ENCODE measurements at places on chromosomes 2 and 18.

GRCh38 chr2:39039072-39039471, 81.8 kb downstream of the SOS1 start:
- no peak for DNase-seq

GRCh38 chr2:181662287-181662686, 5.4 kb upstream of the CERKL start:
- DNase-seq, result no peak

- peak; percentile 2 for DNase-seq
Measured at GRCh38 chr18:11937874-11938478, 29.9 kb upstream of the MPPE1 start.

DNA sequence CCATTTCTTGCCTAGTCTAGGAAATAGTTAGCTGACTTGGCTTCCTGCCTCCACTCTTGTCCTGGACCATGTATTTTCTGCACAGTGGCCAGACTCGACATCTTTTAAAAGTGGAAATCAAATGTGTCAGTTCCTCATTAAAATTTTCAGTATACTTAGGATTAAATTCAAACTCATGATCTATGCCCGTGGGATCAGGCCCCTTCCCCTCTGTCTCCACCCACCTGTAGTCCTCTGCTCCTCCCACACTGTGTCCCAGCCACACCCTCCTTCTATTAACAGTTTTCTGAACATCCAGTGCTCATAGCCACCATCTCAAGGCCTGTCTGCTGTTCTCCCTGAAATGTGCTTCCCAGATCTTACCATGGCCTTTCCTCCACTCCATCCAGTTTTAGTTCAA, 13.3 kb downstream of the ARHGAP25 start:
- DNase-seq, result no peak

DNA sequence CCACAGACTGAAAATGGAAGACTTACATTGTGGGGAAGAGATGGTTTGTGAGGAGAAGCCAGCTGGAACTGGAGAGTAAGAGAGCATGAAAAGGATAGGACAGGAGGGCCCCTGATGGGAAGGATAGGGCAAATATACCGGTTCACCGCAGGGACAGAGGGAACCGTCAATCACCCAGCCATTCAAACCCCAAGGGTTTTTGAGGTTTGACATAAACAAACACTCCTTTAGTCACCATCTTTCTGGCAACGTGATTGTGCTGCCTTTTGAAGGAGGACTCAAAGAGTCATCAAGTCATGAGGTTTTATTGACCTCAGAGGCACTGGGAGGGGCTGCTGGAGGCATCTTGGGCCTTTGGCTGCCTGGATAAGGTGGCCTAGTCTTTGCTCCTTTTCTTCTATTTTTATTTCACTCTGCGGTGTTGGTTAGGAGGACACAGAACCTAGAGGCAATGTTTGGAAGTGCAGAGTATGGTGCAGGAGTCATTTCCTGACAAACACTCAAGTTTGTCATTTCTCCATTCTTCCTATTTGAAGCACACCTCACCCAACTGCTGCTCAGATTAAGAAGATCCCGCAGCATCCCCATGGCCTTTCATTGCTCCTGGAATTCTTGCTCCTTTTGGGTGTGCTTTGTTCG, 487.3 kb upstream of the SPRED2 start:
- DNase-seq, result no peak

- DNase-seq, result no peak
Measured at GRCh38 chr2:202135091-202135874, 62.2 kb downstream of the KIAA2012 start.

DNA sequence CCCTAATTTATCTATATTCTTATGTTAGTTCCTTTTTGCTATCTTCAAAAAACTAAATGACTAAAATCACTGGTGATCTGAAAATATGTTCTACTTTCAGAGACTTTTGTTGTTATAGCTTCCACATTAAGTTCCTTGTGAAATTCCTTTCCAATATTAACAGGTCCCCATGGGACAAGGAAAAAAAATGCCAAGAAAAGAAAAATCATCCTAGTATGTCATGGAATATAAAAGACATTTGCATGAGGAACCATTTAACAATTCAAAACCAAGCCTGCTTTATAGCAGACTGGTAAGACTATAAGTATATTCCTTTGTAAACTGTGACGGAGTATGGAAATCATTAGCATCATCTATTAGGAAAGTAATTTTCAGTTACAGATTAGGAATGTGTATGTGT, 48.1 kb downstream of the COBLL1 start:
- DNase-seq, result no peak

GRCh38 chr2:200765139-200765951, 46.4 kb upstream of the BZW1 start:
- DNase-seq, result no peak

DNA sequence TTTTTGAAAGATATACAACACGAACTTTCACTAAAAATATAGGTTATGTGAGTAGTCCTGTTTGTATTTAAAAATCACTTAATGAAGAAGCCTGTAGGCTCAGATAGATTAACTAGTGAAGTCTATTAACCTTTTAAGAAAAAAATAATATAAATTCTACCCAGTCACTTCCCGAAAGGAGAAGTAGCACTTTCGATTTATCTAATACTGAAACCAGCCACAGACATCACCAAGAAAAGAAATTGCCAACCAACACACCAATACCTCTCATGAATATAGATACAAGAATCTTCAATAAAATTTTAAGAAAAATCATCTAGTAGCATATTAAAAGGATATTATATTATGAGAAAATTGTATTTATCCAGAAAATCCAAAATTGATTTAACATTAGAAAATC, 160.5 kb downstream of the GALNT13 start:
- no peak for DNase-seq

DNA sequence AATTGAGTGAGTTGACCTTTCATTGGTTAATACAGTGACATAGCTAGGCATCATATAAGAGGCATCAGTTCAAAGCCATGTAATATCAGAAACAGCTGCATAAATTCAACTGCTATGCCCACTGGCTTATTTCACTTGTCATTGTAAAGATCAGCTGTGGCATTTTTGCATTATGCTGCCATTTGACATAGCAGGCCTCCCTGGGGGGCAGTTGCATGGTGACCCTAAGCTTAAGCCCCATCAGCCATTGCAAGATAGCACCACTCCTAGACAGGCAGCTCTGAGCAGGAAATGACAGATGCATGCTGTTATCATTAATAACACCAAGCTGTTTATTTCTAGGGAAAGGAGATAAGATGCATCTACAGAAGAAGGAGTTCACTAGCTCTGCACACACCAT, 233.4 kb upstream of the CNTNAP5 start:
- DNase-seq, result no peak

- DNase-seq, result no peak
Measured at GRCh38 chr2:242015108-242016065, 145.9 kb downstream of the RTP5 start.

- DNase-seq, result no peak
Measured at GRCh38 chr18:5969989-5970403, 74.7 kb upstream of the TMEM200C start.

GRCh38 chr18:55272510-55273243, 313.4 kb upstream of the CCDC68 start:
- DNase-seq, result no peak

DNA sequence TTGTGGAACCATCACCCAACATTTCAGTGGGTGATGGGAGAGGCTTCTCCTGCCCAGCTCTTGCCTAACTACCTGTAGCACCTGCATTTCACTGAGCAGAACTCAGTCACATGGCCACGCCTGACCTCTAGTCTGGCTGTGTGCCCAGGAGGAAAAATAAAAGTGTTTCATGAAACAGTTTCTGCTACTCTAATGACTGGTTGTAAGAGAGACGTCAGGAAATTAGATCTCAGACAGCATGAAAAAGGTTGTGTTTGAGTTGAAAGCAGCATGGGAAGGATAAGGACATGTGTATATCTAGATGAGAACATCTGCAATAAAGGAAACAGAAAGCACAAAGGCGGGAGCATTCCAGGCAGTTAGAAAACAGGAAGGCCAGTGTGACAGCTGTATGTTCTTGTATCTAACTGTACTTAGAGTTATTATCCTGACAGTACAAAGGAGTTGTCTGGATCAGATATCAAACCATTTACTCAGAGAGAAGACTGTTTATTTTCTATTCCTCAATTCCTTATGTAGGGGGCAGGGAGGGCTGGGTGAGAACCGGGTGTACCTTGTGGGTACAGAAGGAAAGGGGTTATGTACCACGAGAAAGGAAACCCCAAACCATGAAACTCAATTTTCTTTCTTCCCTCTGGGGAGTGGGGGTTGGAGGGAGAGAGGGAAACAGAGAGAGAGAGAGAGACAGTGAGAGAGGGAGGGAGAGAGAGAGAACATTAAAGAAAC, 307.4 kb upstream of the VWC2L start:
- DNase-seq, result no peak

DNA sequence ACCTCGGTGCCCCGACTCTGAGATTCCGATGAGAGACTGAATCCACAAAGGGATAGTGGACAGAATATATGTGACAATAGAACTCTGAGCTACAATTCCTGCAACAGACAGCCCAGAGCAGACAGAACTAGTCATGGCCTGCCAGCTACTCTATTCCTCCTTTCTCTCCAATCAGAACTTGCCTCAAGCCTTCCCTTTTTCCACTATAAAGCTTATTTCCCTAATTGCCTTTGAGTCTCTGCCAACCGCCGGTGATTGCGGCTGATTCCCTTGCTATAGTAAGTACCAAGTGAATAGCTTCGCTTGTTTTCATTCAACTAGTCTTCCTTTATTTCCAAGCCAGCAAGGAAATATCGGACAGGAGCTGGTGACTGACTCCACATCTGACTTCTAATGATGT, 96.8 kb downstream of the DSC3 start:
- peak; percentile 79 for DNase-seq

GRCh38 chr2:199543606-199544172, 86.0 kb upstream of the SATB2 start:
- no peak for DNase-seq

DNA sequence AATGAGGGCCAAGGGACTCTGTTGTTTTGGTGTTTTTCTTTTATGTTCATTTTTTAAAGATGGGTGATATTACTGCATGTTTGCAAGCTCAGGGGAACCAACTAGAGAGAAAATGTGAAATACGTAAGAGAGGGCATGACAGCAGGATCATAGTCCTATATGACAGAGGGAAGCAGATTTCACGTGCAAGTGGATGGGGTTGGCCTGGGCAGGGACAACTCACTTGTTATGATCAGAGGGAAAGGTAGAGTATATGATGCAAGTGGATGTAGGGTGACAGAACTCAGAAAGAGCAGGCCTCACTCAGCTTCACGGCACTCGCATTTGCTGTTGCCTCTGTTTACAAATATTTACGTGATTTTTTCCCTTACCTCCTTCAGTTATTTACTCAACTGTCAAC, 67.0 kb downstream of the OLA1 start:
- DNase-seq, result no peak

- DNase-seq, result no peak
Measured at GRCh38 chr18:43312891-43313290, 35.6 kb upstream of the SYT4 start.

DNA sequence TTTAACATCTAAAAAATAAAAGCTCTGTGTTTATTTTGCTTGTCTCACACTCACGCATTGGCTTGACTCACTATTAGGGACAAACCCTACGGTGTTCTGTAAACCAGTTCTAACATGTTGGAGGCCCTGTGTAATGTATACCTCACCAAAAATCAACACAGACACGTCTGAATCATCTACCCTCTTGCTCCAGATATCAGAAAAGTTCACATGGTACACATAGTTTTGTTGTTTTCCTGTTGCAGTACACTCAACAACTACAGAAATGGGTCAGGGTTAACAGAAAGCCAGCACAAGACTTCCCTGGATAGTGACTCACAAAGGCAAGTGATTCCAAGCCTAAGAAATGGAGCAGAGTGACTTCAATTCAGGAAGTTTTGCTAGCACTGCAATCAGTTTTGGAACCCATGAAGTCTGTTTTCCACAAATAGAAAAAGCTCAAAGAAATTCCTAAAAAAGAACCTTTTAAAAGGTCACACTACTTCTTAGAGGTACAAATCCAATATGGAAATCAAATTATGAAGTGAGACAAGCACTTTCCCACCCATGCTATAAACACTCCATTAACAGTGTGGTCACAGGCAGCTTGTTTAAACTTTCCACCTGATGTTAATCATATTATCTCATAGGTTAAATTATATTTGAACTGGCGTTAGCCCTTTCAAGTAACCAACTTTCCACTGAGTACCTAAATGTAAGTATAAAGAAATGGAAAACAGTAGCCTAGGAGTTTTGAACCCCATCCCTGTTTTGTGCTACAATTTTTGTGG, 87.4 kb downstream of the GAREM1 start:
- no peak for DNase-seq

GRCh38 chr2:174552880-174553279, 44.7 kb downstream of the WIPF1 start:
- DNase-seq, result no peak

DNA sequence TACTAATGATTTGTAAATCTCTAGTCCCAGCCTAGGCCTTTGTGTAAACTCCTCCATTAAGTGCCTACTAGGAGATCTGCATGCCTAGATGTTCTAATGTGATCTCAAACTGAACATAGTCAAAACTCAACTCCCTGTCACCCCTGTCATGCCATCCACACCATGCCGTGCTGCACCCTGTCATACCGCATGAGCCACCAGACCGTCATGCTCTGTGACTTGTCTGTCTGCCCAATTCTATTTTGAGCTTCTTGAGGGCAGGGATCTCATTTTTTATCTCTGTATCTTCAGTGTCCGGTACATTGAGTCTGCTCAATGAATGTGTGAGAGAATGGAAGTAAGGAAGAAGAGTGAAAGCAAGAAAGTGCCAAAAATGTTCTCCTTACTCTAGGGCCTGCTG, 35.5 kb downstream of the GREB1L start:
- DNase-seq, result no peak

DNA sequence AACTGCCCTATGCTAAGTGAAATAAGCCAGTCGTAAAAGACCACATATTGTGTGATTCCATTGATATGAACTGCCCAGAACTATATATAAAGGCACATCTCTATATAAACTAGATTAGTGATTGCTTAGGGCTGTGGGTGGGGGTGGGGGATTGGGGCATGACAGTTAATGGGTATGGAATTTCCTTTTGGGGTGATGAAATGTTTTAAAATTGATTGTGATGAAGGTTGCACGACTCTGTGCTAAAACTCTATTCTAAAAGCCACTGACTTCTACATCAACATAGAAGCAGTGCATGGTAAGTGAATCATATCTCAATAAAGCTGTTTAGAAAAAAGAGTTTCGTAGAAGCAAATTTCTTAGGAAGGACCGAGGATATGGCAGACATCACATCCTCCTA, 53.0 kb downstream of the CDCA7 start:
- no peak for DNase-seq

DNA sequence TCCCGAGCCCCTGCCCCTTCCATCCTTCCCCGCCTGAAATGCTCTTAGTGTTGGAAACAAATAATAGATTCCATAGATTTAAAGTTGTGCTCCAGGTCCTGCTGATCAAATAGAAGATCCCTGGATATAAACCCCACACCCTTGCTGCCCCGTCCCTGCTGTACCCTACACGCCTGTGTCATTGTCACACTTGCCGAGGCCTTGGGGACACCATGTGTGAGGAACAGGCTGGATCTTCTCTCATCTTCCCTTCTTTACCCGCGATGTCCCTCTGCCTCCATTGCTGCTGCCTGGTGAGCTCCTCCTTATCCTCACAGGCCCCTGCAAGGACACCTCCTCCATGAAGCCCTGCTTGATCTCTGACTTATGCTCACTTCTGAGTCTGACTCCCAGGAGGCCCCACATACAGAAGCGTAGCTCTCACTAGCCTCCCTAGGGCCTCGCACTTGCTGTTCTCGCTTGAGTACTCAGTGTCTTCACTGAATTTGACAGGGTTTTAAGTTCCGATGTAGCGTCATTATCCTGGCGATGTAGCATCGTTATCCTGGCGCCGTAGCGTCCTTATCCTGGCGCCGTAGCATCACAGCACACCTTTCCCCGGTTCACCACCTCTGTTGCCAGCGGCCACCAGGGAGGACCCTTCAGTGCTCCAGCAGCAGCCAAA, 221.9 kb downstream of the NDUFA10 start:
- DNase-seq, result no peak

- no peak for DNase-seq
Measured at GRCh38 chr2:84939426-84940087, 31.4 kb upstream of the KCMF1 start.
